ENCODE measurements at places on chromosomes 5 and 9.

DNA sequence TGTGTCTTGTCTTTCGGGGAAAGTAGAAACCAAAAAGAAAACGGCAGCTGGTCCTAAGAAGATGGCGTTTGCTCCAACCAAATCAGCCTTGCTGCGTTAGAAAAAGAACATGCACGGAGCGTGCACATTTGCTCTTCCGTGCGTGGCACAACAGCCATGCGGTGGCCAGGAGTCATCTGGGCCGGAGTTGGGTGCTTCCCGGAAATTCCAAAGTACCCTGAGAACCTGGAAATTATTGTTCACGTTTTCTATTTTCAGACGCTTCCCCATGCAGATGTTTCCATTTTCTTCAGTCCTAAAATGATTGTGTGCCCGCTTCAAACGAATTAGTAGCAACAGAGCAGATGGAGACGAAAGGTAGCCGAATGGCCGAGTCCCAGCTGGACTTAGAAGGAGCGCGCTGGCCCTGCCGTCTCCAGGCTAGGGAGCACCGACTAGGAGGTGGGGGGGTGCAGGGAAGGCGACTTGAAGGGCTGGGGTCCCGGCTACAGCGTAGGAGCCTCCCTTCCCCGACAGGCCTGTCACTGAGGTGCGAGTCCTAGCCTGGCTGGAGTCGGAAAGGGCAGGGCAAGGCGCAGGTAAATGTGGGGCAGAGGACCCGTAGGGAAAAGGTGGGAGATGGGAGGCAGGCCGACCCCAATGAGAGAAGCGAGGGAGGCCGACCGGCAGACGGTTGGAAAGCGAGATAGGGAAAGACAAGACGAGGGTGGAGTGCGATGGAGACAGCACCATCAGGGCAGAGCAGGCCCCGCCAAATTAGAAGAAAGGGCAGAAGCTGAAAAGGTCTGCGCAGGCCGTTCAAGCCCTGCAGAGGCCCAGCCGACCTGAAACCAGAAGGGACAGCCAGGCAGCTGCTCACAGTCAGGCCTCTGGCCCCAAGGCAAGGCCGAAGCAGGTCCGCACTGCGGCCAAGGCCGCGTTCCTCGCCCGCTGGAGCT is 1.4 kb downstream of the BARX1 start:
- no peak for DNase-seq

DNA sequence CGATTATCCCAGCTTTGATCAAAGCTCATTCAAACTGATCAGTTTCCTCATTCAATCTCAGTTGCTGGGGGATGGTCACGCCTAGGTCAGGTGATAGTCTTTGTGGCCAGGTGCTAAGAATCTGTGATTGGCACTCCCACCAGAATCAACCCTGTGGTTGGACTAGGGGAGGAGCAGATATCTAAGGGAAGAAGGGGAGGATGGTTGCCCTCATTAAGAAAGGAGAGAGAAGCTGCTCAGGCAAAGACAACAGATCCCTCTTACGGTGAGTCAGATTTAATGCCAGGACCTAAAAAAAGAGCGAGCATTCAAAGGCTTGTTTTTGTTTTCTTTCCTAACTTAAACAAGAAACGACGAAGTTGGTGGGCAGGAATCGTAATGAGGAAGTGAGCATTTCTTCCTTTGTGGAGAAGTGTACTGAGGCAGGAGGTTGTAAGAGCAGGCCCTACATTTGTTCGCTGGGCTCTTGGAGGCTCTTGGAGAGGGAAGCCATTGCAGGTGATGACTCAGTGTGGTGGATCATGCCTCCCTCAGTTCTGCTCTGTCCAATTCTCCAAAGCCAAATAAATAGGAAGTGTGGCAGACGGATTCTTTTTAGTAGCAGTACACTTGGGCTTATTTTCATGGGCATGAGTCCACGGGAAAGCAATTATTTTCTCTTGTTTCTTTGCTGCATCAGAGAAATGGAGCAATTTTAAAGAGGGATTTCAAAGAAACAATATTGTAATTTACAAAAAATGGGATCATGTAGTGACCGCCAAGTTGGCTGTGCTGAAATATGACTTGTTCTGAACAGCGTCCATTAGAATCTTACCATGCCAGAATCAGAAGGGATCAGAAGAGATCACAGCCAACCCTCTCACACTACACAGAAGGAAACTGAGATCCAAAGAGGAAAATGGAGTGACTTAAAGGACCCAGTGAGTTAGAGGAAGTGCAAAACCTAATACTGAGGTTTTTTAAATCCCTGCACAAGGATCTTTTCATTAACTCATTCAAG is 18.7 kb upstream of the TGFBR1 start:
- DNase-seq, result no peak

GRCh38 chr5:136134653-136135052 is 2.0 kb downstream of the SMAD5 start:
- DNase-seq, result no peak

- DNase-seq, result no peak
Measured at GRCh38 chr5:56819060-56819881, 3.9 kb downstream of the MAP3K1 start.

DNA sequence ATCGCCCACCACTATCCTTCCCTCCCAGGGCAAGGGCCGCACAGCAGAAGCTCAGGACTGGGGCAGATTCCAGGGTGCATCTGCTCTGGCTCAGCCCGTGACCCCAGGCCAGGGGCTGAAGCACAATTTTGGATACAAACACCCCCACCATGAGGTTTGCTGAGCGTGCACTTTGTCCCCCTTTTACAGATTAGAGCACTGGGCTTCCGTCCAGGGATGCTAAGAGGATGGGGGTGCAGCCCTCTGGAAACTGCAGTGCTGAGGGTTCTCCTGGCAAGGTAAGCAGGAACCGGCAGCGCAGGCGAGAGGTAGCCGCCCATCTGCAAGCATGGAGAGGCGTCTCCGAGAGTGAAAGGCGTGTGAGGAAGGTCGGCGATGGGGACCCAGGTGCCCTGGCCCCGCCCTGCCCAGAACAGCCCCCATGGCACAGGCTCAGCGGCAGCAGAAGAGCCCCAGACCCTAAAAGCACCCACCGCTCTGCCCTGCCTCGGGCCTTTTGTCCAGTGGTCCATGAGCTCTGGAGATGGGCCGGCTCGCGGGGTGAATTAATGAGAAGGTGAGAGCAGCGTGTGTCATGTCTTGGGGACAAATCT is 54.5 kb upstream of the OLFM1 start:
- no peak for DNase-seq

- no peak for DNase-seq
Measured at GRCh38 chr9:2281803-2282185, 266.6 kb downstream of the SMARCA2 start.

DNA sequence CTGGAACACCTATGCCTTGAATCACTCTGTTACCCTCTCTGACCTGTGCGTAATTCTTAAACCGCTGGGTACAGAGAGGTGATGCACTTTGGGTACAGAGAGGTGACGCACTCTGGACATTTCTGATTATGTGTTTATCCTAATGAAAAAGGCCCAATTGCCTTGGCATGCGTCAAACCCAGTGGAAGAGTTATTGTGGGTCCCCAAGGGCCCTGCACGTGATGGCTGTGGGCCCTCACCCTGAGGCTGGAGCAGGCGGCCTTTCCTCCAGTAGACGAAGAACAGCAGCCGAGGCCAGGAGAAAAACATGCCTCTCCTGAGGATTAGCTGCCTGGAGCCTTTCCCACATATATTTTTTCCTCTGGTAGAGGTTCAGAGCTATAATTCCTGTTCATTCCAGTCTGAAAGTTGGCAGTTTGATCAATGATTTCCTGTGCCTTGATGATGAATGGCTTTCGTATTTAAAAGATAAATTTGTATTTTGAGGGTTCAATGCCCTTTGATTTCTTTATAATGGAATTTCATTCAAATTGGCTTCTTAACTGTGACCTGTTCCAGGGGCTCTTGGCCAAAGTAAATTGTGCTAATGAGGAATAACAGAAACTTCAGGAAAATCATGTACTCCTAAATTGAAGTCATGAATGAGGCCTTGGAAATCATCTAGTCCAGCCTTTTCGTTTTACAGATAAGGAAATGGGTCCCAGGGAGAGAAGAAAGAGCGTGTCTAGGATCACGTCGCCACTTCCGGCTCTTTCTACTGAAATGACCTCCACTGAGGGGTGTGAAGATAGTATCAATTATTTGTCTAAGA is 22.8 kb downstream of the ACER2 start:
- DNase-seq, result no peak

DNA sequence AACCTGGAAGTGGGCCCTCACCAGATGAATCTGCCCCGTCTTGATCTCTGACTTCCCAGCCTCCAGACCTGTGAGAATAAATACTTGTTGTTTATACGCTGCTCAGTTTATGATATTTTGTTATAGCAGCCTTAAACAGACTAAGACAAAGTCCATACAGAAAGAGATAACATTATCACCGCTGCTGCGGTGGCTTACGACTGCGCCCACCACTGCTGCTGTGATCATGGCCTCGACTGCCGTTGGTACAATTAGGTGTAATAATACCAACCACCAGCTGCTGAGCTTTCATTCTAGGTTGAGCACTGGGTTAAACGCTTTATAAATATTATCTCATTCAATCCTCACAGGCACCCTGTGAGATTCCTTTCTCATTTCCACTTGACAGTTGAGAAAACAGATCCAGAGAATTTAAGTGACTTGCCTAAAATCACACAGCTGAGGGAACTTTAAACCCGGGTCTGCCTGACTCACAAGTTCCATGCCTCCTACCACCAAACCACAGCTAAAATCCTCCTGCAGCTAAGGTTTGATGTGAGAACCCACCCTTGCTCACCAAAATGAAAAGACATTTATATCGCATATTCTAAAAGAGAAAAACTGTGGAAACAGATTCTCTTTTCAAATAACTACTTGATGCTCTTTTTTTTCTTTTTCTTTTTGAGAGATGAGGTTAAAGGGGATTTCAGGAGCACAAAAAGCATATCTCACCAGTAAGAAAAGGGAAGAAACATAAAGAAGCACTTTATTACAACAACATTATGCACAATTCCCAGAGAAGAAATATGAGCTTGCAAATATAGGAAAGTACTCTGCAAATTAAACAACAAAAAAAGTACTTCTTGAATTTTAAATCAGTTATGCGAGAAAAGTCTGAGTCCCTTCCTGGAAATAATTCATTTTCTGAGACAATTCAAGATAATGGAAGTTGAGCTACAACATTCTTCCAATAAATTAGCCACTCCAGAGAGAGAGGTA is 23.9 kb downstream of the GOLM1 start:
- DNase-seq, result no peak

- DNase-seq, result no peak
Measured at GRCh38 chr5:54404568-54404967, 50.9 kb upstream of the HSPB3 start.

DNA sequence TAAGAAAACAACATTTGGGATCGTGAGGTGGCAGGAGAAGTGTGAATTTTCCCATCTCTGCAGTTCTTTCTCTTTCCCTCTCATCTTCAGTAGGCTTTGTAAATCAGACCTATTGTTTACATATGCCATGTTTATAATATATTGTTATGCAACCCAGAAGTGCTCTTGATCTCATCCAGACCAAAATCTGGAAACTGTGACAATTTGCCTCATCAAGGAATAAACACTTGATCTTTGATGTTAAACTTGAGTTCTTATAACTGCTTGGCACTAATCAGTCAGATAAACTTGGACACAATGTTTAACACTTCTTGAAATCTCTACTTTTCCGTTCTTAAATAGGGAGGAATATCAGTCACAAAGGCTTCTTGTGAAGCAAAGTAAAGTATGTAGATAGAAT is 384.7 kb downstream of the DMRT2 start:
- no peak for DNase-seq

DNA sequence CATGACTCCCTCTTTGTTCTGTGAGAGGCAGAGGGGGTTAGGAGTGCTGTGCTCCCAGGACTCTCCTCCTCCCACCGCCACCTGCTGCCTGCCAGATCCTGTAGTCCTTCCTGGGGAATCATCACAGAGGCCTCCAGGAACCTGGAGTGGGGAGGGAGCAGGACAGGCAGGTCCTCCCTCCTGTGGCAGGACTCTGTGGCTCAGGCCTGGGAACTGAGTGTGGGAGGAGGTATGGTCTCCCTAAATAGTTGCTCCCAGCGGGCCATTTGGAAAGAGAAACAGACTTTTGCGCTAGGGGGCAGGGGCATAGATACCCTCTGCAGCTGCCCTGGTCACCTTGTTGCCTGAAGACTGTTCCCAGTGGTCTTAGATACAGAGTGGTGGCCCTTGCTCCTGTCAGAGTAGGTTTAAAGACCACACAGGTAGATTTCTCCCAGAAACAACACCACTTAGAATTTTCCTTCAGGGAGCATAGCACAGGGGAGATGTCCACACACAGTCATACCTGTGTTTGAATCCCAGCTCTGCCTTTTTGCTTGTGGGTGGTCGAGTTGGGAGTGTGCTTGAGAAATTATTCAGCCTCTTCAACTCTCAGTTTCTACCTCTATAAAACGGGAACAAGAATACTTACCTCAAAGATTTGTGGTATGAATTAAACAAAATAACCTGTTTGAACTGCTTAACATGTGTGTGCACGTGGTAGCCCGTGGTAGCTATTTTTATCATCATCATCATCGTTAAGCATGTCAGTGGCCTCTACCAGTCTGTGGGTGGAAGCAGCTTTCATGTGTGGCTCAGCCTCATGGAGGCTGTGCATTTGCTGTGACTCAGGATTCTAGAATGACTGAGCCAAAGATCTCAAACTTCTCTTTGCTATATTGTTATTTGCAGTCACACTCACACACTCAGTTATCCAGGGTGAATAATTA is 55.8 kb downstream of the SLC22A5 start:
- peak; percentile 84 for DNase-seq

- peak; percentile 71 for DNase-seq
Measured at GRCh38 chr5:181246276-181247049, 2.8 kb upstream of the RACK1 start.

DNA sequence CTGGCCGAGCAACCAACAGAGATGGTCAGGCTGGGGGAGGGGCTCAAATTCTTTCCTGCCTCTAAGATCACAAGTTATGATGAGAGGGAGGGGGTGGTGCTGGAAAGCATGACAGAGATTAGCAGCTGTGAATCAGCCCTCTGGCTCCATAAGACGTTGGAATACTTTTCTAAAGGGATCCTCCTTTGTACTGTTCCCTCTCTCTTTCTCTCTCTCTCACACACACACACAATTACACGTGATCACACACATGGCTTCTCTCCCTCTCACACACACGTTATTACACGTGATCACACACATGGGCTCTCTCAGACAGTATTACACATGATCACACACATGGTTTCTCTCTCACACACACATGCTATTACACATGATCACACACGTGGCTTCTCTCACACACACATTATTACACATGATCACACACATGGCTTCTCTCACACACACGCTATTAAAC is at the start of gene SLC45A2:
TSS of gene SLC45A2 (minus strand) at position 23 of the 454 bp plus-strand sequence. CDS start 110 bp downstream, outside the sequence.
- no peak for DNase-seq

DNA sequence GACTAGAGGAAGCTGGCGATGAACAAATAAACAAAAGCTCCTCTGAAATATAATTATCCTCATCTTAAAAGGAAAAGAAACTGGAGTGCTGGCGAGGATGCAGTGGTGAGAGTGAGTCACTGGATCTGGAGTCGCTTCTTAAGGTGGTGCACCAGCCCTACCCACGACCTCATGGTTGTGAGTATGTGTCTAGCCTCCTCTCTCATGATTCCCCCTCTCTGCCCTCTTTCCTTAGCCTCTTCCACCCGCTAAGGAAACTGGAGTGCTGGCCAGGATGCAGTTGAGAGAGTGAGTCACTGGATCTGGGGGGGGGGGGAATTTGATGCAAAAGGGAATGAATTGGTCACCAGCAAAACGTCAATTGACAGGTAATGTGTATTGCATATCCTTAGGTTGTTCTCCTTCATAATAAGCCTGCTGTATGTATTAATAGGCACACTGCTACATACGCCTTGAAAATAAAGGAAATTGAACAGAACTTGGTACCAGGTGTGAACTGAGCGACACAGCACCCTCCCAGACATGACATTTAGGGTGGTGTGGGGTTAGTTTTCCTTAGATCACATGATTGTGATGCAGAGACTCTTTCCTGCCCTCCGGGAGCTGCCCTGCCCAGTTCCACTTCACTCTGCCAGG is 36.3 kb upstream of the EBF1 start:
- DNase-seq, result no peak
